CD4-positive, alpha-beta memory T cell (primary cell): ENCODE measurements at places on chromosomes 16 and 17.

GRCh38 chr17:57401556-57402488 is 145.5 kb downstream of the MSI2 start:
- no peak for DNase-seq

DNA sequence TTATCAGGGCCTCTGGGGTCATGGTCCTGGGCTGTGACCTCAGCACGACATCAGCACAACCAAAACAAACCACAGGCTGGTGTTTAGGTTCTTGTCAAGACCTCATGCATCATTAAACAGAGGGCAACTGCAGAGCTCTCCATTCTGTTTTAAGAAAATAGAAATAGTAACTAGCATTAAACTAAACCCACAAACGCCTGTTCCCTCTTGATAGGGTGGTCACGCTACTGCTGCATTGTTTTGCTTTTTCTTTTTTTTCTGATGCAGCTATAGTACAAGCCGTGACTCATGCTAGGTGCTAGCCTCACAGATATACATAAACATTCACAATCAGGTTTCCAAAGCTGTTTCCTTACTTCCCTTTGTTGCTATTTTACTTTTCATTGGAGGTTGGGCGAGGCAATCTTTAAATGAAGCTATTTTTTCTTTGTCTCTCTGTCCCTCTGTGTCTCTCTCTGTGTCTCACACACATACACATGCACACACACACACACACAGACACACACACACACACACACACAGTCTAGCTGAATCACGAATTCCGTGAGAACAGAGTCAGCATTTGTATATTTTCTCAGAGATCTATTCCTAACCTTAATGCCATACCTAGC is 310.3 kb downstream of the CDH13 start:
- DNase-seq = no peak

- DNase-seq = no peak
Observed at GRCh38 chr17:79088247-79088996, 13.8 kb downstream of the ENGASE start.

GRCh38 chr16:27174798-27175197 is 28.5 kb upstream of the KDM8 start:
- DNase-seq = no peak

- DNase-seq = no peak
Observed at GRCh38 chr16:68459457-68459856, 11.1 kb upstream of the SMPD3 start.

- DNase-seq = peak; percentile 65
Observed at GRCh38 chr17:40191237-40192208, 14.3 kb downstream of the RAPGEFL1 start.

GRCh38 chr17:16906680-16907079 is 65.2 kb downstream of the TNFRSF13B start:
- DNase-seq = no peak

GRCh38 chr16:50329446-50330189 is 39.2 kb downstream of the BRD7 start:
- no peak for DNase-seq

DNA sequence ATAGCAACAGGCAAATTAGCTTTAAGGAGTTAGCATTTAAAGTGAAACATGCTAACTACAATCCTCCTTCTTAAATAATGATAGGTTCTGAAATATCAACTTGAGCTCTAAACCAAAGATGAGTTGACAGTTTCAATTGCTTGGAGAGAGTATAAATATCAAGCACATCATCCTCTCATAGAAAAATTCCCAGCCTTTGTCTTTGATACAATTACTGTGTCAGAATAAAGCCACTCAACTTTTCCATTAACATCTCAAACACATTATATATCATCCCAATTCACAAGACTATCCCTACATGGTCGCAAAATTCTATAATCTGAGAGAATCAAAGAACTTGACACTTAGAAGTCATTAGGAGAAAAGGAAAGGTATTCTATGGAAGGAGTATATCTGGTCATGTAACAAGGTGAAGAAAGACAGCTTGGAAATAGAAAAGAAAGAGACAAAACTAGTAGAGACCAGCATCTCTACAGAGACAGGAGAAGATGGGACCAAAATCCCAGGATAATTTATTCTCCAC is 189.8 kb downstream of the CEP112 start:
- no peak for DNase-seq

DNA sequence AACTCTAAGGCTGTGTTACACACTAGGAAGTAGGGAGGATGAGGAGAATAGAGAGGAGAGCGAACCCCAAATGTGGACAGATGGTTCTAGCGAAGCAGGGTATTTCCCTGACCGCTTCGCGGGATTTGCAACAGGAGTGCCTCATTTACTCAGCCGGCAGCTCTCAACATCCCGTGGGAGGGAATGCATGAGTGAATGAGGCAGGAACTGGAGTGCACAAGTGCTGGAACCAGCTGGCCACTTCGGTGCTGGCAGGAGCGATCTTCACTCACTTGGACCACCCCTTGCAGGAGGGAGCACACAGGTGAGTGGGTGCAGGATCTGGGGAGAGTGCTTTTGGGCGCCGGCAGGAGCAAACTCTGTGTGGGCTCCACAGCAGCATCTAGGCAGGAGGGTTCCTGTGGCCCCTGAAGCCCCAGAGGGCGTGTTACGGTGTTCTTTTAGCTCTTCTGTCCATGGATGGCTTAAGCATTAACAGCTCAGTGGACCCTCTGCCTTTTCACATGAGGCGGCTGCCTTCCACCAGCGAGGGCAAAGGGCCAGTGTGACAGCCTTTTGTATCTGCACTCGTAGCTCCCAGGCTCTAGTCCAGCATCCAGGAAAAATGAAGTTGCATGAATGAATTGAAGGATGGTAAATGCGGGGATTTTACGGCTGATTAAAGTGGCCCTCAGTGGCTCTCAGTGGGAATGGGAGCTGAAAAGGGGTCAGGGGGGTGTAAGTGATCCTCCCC is 17.4 kb upstream of the ZNHIT3 start:
- no peak for DNase-seq

DNA sequence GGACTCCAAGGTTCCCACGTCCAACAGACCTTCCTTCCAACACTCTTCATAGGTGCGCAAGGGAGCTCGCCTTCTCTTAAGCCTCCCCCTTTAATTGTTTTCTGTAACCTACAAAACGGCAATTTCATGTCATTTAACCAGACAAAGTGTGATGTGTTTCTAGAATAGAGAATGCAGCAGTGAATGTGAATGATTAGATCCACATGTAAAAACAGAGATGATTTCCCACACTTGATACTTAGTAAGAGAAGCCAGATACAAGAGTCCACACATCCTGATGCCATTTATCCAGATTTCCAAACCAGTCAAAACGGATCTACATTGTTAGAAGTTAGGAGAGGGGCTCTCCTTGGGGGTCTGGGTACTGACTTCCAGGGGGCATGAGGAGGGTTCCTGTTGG is 89.3 kb downstream of the IRF8 start:
- DNase-seq = no peak

GRCh38 chr17:75842411-75842810 is 1.8 kb downstream of the UNC13D start:
- no peak for DNase-seq

GRCh38 chr17:322006-322780 is 30.4 kb downstream of the RPH3AL start:
- no peak for DNase-seq

DNA sequence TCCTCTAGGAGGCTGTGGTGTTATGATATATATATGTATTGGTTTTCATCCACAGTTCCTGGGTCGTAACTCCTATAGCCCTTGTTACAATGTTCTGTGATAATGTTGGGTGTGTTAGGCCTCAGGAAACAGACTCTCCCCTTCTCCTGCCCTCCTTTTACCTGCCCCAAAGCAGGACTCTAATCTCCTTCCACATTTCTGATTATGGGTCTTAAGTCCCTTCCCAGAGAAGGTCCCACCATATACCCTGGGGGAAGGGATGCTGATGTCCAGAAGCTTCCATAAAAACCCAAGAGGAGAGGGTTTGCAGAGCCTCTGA is 450 bp upstream of the C1QBP start:
- no peak for DNase-seq

DNA sequence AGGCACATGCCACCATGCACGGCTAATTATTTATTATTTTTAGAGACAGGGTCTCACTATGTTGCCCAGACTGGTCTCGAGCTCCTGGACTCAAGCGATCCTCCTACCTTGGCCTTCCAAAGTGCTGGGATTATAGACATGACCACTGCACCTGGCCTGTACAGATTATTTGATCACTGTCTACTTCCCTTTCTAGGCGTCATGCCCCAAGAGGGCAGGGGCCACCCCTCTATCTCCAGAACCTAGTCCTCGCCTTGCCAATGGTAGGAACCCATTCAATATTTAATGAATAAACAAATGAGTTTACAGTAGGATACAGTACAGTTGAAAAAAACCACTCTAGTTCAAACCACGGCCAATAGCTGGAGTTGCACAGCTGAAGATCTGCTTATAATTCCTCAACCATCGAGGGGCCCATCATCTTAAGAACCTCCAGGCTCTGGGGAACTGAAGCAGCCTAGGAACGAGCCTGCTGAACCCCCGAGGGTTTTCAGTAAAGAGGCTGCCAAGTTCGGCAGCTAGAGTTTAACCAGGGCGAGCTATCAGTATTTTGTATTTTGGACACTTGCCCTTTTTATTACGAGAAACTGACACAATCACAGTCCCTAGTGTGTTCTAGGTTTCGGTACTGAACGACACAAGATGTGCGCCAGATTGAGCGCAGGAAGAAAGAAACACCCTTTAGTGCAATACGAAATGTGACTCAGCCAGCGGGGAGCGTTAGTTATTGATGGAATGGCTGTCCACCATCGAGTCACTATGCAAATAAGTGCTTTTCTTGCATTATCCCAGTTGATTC is 14.6 kb downstream of the ADCY9 start:
- no peak for DNase-seq
